Esophagus squamous epithelium (tissue), 5 donors: ENCODE measurements at places on chromosomes 12 and 14.

GRCh38 chr14:79580414-79580813 is 630.9 kb downstream of the DIO2 start:
- DNase-seq, result no peak

DNA sequence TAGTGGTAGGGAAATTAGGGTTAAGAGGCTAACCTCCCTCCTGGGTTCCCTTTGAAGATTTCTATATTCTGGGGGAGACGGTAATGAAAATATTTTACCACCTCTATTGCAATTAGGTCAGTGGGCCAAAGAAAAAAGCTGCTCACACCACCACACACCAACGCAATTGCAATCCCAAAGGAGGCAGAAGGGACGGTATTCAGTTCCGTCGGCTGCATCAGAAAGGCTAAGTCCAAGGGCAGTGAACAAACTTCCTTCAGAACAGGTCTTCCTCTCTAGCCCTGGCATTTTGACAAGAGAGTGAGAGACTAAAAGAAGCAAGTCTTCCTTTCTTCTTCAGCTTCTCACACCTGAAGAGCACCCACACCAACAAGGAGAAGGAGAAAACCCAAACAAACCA is 51.2 kb downstream of the OTX2 start:
- DNase-seq, result no peak

GRCh38 chr12:52207895-52208294 is 16.1 kb upstream of the KRT80 start:
- DNase-seq, result no peak

DNA sequence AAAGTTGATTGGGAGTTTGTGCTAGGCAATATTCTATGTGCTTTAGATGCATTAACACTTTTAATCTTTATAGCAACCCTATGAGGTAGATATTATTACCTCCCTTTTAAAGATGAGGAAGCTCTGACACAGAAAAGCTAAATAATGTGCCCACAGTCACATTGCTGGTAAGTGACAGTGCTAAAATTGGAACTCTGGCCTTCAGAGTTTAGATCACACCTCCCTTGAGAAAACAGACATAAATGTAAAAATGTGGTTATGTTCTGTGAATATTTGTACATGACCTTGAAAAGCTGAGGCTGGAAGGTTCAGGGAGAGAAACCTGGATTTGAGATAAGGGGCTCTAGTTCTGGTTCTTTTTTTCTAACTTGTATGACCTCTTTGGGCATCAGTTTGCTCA is 1.9 kb downstream of the ABHD4 start:
- no peak for DNase-seq

GRCh38 chr12:69875416-69875935 is 50.4 kb downstream of the MYRFL start:
- DNase-seq, result no peak

GRCh38 chr12:51009056-51009440 is 17.1 kb downstream of the SLC11A2 start:
- no peak for DNase-seq

DNA sequence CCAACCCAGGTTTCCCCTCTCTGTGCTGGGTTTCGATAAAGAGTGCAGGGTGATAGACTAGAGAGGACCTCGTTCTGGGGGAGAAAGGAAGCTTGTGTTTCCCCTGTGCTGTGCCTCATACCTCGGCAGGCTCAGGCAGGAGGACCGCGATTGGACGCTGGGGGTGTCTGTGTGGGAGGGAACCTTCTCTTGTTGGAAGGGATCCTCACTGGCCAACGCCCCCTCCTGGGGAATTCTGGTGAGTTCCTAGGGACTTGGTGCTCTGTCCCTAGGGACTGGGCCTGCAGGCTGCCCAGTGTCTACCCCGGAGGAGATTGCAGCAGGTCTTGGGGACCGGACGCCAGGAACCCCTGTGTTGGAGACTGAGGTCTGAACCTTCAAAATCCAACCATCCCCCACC is 157.4 kb upstream of the PRMT8 start:
- DNase-seq, result no peak

DNA sequence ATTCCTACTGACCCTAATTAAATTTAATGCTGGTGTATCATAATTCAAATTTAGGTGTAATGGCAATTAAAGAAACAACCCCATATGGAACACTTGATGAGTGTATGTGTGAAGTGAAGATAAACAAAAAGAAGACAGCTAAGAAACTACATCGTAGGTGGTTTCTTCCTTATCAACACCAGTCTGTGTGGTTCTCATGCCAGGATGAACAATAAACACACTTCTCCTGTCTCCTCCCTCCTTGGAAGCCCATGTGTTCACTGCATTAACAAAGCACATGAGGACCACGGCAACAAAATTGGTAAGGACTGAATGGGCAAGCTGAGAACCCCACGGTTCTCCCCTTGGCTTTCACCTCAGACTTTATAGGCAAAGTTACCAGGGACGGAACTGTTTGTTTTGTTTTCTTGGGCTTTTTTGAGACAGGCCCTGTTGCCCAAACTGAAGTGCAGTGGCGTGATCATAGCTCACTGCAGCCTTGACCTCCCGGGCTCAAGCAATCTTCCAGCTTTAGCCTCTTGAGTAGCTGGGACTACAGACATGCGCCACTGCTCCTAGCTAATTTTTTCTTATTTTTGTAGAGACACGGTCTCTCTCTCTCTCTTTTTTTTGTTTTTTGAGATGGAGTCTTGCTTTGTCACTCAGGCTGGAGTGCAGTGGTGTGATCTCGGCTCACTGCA is 71.0 kb downstream of the TRAFD1 start:
- no peak for DNase-seq

DNA sequence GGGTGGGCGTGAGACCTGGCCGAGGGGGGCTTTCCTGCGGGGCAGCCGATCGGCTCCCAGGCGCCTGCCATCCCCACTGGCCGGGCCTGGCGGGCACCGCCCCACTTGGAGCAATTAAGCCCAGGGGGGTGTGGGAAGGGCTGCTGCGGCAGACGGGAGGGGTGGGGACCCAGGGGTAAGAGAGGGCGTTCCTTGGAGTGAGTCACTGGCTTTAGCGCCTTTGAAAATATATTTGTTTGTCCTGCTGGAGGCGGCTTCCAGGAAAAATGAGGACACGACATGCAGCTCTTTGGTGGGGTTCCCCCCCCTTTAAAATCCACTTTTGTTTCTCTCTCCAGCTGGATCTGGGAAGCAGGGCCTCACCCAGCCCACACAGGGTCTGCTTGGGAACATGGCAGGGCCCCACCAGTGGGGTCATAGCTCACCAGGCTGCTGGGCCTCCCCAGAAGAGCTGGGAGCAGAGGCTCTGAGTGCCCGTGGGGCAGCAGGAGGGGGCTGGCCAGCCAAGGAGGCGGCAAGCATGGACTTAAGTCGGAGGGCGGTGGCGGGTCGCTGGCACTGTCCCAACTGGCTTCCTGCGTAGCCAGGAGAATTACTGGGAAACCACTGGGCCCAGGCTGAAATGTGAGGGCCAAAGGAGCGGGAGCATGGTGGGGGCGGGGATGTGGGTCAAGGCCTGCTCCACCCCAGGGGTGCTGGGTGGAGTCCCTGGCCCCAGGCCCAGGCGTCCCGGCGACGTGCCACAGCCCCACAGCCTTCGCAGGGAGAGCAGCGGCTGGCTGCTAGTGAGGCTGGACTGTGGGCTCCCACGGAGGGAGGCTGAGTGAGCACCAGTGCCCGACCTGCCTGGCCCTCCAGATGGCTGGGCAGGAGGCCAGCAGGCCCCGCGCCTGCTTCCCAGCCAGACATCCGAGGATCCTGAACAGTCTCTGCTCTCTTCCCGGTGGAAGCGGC is 128.0 kb downstream of the RFLNA start:
- DNase-seq, result no peak

DNA sequence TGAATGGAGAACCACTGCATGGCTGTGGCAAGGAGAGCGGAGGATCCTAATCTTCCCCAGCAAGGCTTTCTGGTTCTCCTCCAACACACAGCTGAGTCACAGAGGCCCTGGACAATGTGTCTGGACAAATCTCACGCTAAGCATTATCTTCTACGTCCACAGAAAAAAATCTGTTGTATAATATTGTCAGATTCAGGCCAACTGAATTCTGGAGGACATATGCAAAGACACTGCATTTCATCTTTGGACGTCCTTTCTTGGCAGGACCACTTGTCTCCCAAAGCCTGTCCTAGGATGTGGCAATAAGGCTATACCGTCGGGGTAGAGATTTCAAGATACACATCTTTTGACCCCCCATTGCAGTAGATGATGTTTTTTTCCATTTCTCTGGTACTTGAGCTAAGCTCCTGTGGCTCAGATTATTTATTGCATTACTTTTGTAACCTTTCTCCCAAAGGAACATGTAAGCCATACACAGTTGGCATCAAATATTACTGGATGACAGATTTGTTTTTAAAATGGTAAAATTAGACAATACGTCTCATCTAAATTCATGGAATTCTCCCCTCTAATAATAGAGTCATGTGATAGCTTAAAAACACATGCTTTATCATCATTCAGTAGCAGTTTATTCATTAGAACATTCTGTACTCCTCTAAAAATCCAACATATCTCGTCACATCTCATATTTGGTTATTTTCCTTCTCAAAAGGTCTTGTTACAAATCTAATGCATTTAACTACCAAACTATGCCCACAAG is 19.4 kb downstream of the LMO3 start:
- no peak for DNase-seq

DNA sequence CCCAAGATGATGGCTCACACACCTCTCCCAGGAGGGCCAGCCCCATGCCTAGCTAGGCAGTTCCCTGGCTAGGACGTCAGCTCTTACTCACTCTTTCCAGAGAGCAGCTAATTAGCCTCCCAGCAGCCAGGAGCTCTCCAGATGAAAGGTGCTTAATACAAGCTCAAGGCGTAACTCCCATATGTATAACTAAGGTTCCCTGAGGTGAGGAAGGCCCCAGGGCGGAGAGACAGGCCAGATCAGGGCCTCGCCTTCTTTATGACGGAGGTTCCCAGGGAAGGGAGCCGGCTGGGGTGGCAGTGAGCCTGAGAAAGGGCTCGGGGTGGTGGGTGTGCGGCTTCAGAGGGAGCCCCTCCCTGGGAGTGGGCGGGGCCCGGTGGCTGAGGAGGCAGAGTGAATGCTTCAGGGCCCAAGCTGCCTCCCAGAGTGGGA is 26.4 kb upstream of the ZFP36L1 start:
- no peak for DNase-seq

DNA sequence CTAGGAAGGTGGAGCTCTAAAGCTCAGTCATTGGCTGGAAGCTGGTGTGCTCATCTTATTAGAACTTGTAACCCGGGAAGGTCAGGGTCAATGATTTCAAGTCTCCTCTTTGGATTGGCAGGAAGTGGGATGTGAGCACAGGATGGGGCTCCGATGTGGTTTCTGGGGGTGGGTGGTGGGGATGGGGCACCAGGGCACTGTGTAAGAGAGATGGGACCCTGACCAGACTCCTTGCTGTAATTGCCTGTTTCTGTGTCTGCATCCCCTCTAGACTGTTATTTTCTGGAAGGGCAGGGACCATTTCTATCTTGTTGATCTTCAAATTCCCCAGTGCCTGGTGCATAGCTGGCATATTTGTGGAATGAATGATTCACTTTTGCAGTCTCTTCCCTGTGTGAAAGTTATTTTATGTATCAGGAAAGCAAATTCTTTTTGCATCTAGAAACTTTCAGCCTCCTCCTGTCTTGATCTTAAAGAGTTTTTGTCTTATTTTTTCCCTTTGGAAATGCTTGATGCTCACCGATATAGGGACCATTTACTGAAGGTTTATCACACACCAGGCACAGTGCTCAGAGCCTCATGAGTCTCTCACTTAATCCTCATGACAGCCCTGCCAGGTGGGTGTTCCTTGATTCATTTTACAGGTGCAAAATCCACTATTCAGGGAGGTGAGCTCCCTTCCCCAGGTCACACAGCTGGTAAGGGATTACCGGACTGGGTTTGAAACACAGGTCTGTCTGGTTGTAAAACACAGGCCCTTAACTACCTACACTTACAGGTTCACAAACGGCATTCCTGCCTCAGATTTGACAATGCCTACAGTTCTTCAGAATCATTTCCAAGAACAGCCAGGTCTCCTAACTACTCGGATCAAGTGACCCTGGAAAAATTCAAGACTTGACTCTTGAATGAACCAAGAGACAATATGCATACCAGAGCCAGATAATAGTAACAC is 86.9 kb upstream of the IGF1 start:
- no peak for DNase-seq

DNA sequence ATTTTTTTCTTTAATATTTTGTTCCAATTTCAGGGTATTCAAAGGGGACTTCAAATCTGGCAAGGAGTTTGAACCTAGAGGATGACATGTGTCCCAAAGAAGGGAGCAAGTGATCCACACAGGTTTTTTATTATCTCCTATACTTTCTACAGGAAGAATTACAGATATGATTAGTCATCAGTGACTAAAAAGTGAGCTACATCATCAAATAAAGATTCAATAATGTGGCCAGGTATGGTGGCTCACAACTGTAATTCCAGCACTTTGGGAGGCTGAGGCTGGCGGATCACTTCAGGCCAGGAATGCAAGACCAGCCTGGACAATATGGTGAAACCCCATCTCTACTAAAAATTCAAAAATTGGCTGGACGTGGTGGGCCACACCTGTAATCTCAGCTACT is 24.2 kb downstream of the GLT8D2 start:
- DNase-seq, result no peak

DNA sequence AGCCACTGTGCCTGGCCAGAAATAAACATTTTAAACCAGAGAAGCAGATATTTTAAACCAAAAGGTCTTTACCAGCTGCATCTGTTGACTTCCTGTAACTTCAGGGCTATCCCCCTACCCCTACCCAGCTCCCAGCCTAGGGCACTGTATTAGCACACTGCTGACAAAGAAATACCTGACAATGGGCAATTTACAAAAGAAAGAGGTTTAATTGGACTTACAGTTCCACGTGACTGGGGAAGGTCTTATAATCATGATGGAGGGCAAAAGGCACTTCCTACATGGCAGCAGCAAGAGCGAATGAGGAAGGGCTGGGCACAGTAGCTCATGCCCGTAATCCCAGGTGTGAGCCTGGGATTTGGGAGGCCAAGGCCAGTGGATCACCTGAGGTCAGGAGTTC is 26.0 kb downstream of the GEMIN2 start:
- no peak for DNase-seq

GRCh38 chr14:104145826-104146601 is 7.6 kb downstream of the KIF26A start:
- no peak for DNase-seq

GRCh38 chr12:113097716-113098440 is 37.7 kb downstream of the RASAL1 start:
- DNase-seq, result no peak

- DNase-seq, result no peak
These were observed 563 bp downstream of the DCP1B start for GRCh38 chr12:2003676-2004112.

DNA sequence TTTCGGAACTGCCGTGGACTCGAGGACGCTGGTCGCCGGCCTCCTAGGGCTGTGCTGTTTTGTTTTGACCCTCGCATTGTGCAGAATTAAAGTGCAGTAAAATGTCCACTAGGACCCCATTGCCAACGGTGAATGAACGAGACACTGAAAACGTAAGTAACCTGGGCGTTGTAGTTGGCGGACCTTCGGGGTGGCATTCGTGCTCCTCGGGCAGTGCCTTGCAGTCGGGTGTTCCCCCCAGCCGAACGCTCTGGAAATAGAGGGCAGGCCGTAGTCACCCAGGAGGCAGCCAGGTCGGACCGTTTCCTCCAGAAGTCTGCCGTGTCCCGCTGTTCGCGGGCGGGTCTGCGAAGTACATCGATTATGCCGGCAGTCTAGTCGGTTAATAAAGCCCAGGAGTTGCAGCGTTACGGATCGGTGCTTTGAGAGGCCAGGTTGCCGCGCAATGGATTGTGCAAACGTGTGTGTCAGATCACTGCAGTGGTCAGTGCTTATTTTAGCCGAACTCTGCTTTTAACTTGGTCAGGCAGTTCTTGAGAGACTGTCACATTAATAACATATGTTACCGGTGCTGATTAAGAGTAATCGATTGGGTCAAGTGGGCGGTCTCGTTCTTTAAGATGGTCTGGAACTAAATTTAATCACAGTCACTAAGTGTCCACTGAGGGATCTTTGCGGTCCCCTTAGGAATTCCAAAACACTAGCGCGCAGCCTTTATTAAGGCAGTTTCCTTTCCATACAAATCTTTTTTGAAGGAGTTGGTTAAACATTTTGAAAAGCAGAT is 906 bp downstream of the MARK3 start:
- DNase-seq, result no peak
